ENCODE measurements at places on chromosomes 7 and 10.

DNA sequence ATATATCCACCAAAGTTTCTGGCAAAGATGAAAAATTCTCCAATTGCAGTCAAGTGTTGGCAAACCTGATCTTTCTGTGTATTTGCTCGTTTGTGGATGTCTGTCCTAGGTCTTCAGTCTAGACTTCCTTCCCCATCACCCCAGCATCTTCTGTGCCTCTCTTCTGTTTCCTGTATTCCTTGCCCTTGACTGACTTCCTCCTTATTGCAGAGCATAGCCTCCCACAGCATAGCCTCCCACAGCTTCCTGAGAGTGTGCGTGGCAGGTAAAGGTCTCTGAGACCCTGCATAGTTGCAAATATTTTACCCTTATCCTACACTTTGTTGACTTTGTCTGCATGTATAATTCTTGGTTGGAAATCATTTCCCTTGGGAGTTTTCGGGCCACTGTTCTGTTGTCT, 18.4 kb downstream of the SLC18A2 start:
- DNase-seq: no peak

DNA sequence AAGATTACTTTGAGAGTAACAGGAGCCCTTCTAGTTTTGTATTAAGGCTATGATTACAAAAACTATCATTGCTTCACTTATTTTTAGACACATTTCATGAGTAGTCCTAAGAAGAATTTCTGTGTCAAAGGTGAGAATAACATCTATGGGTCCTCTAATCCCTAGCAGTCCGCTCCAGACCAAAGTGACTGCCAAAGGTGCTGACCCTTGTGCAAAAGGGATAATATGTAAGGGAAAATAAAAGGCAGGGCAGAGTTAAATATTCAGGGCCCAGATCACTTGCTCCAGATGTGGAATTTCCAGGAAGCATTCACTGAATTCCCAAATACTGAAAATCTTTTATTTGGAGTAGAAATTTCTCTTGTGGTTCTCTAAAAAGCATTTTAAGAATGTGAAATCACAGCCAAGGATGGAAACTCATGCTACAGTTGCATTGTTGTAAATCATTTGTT, 29.3 kb downstream of the RHOBTB1 start:
- no peak for DNase-seq

GRCh38 chr10:13674645-13675588, 88.2 kb downstream of the PRPF18 start:
- DNase-seq: no peak

DNA sequence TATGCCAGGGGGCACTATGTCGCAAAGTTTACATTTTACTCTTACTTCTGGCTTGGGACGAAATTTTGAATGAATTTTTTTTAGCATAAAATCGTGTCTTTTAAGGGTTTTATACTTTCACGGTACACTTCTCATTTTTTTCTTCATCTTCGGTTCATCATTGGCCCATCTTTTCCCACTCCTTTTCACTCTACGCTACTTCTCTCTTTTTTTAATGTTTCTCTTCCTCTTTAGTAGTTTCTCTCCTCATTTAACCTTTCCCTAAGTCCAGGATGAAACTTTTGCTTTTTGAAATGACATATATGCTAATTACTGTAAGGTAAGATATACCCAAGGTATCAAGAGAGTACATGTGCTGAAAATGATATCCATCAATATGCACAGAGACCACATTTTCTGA, 39.5 kb downstream of the C7orf33 start:
- DNase-seq: no peak

- no peak for DNase-seq
Observed at GRCh38 chr7:45443263-45443662, 130.9 kb upstream of the ADCY1 start.

- DNase-seq: no peak
Observed at GRCh38 chr10:117228210-117228609, 12.7 kb upstream of the SLC18A2 start.

DNA sequence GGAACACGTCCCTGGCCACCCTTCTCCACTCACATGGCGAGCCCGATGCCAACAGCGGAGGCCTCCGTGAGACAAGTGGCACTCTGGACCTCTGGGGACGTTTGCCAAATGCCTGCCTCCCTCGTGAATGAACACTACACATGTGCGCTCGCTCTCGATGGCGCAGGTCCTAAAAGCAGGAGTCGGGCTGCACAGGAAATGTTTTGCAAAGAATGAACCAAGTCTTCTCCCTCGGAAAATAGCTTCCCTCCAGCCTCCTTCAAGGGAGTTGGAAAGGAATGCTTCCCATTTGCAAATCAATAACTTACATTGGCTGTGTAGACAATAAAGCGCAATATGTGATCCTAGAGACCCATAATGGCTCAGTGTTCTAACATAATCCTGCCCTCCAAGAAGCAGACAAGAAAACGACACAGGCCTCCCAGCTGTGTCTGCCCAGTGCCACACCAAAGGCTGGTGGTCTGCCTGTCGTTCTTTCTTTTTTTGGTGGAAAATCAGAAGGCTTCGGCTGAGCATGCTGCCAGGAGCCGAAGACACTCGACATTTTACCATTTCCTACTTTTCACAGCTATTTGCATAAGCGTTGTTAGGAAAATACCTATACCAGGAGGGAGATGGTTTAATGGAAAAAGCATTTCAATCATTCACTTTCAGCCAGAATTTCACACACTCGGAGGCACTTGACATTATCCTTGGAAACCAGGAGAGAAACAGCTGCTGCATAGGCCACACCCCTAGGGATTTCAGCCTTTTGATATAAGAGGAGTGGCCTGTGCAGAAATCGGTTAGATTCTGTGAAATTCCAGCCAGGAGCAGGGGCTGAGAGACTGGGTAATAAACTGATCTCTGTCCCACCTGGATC, 38.4 kb downstream of the ATXN7L1 start:
- no peak for DNase-seq

DNA sequence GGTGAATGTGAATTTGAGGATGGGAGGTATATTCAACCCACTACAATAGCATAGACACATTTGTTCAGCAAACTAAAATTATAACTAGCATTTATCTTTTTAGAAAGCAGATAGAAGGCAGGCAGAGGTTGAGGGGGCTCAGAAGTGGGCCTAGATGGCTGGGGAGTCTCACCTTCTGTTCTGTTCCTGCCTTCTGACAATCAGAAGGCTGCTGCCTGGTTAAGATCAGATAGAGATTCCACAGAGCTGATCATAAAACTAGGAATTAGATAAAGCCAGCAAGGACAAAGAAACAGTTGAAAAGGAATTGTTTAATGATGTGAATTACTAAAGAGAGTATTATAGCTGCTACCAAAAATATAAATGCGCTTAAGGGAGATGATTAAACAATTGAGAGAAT, 11.6 kb upstream of the NFE2L3 start:
- no peak for DNase-seq

DNA sequence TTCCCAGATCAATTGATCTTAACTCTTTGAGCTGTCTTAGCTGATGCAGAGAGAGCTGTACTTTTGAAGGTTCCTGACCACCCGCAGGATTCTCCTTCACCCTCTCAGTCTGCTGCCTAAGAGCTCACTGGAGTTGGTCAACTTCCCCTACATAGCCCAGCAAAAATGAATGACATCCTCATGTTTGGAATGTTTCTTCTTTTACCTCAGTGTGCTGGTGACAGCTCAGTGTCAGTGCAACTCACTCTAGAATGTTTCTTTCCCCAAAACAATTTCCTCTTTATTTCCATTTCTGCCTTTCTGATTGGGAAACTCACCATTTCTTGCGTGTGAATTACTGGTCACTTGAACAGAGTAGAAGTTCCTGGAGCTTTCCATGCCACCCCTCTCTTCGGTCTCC, 48.7 kb downstream of the LSMEM1 start:
- DNase-seq: no peak

DNA sequence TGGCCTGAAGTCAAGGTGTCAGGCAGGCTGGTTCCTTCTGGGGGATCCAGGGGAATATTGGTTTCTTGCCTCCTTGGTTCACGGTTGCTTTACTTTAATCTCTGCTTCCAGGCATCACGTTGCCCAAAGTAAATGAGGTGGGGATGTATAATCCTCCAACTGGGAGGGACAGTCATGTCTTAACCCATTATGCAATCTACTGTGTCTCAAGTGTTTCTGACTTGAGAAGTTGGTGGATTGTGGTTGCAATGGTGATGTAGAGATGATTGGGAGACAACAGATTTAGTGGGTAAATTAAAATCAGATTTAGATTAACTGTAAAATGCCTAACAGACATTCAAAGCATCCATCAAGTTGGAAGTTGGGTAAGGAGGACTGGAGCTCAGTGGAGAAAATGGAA, 32.7 kb downstream of the TBXAS1 start:
- no peak for DNase-seq

GRCh38 chr10:21424459-21424861, 101.0 kb downstream of the SKIDA1 start:
- DNase-seq: no peak

DNA sequence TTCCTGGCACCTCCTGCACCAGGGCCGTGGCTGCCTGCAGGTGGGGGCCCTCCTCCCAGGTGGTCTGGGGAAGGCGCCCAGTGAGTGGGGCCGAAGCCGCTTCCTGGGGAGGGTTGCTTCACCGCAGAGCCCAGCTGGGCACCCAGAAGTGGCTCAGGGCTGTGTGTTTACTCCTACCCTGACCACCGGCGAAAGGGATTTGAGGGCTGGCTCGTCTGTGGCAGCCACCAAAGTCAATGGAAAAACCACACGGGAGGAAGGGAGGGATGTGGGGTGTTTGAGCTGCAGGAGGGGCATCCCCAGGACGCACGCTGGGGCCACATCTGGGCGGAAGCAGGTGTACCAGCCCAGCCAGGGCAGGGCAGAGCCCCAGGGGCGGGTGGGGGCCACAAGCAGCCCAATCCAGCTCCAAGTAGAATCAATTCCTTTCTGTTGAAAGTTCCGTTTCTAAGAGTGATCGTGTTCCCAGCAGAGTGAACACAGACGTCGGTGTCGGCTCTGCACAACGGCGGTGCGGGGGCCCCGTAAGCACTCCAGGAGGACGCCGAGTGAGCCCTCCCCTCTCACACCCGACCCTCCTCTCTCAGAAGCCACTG, 69.9 kb downstream of the FOXL3 start:
- no peak for DNase-seq

- DNase-seq: no peak
Observed at GRCh38 chr10:132875435-132875834, 66.9 kb downstream of the CFAP46 start.

GRCh38 chr7:156764016-156764669, 123.6 kb downstream of the RNF32 start:
- peak; percentile 78 for DNase-seq

GRCh38 chr10:31921031-31921430, 7.6 kb downstream of the ARHGAP12 start:
- no peak for DNase-seq

GRCh38 chr10:11179516-11180105, 161.9 kb downstream of the CELF2 start:
- no peak for DNase-seq

GRCh38 chr7:68245688-68246087, 1249.1 kb downstream of the TYW1 start:
- no peak for DNase-seq

- DNase-seq: no peak
Observed at GRCh38 chr7:17071866-17072265, 190.1 kb upstream of the AGR3 start.

DNA sequence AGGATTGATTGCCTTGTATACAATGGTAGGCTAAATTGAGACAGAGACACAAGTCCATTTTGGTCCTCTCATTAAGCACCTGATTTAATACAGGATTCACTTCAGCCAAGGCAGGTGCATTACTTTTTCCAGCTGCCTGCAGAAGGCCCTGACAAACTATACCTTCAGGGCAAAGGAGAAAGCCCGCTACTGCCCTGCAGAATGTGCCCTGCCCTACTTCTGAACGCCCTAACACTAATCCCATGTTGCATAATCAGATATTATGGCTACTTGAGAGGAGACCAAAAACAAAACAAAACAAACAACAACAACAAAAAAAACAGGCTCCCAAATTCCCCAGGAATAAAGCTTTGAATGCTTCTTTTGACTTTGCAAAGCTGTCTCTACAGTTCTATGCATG, 116.9 kb upstream of the ABI1 start:
- no peak for DNase-seq

DNA sequence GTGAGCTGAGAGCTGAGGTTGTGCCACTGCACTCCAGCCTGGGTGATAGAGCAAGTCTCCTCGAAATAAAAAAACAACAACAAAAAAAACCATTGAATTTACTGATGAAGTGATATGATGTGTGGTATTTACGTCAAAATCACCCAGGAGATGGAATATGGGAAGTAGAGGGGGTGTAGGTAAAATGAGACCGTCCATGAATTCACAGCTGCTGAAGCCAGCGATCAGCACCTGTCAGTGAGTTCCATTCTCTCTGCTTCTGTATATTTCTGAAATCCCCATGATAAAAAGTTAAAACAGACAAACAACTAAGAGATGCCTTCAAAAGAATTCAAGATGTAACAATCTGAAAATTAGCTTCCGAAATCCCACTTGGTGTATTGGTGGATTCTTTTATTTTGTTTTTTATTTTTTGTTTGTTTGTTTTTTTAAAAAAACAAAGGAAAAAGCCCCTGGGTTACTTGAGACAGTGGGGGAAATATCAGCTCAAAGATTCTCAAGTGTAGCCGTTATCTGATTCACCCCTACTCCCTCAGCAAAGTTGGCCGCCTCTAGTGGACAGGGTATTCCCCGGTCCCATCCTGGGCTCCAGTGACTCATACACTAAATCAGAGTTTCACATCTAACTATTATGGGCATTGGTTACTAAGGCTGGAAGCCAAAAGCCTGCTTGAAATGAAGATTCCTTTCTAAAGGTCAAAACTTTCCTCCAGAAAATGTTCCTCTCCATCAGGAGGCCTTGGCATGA, 76.4 kb downstream of the MAP3K8 start:
- DNase-seq: no peak

DNA sequence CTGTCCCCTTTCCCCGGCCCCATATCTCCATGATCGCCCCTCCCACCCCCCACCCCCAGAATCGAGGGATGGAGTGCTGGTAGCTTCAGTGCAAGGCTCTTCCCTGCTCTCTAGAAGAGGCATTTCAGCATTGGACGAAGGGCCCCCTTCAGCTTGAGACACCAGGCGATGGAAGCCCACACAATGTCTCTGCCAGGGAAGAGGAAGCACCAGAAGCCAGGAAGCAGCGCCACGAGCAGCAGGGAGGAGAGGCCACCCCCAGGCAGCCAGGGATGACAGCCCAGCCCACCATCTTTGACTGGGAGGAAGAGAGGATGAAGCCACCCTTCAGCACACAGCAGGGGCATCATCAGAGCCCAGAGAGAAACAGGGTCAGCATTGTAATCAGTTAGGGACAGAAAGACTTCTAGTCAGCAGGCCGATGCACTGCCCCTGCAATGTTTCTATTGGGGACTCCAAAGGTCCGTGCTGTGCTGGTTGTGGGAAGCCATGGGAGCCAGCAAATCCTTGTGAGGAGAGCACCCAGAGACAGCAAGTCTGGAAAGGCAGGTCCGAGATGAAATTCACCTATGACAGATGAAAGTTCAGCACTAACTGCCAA, 15.7 kb downstream of the TMEM72 start:
- no peak for DNase-seq
